ENCODE measurements at places on chromosomes 7 and 10.

- no peak for DNase-seq
Observed at GRCh38 chr7:30896036-30896435, 15.6 kb upstream of the AQP1 start.

DNA sequence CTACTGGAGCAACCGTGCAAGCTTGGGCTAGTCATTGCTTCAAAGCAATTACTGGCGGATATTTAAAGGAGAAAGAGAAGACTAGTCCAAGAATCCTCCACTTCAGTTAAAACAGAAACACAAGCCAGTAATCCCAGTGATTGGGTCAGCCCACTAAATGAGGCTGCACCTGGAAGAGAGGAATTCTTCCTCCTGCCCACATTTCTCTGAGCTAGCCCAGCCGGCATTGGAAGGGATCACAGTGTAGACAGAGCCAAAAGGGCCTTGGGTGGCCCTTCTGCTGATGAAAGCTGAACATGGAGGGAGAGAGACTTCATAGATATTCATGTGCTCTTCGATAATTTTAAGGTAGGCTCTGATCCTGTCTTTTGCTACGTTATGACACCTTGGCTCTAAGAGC lies 228.4 kb downstream of the KIAA1217 start:
- DNase-seq: no peak

DNA sequence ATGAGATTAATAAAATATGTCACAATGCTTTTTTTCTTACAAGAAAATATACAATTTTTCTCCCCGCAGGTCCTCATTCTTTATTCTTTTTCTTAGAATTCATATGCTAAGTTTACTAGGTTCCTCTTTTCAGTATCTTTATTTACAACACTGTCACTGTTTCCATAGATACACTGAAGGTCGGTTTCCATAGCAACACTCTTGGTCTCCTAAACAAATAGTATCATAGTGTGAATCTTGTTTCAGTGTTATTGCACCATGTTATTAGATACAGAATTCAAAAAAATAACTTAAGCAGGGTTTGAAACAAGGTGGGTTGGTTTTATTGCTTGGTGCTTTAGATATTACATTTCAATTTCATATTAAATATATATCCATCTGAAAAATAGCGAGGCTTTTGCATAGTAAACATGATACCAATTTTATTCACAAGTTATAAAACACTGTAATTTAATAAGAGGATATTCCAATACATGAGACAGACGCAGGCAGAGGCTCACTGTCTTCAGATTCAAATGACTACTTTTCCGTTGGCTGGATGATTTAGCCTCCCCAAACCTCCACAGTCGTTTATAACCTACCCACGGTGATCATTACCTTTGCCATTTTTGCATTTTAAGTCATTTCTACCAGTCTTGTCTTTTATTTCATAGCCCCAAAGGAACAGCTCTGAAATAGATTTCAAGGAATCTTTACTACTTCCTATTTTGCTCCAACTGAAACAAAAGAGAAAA lies 88.9 kb upstream of the KLF6 start:
- no peak for DNase-seq

DNA sequence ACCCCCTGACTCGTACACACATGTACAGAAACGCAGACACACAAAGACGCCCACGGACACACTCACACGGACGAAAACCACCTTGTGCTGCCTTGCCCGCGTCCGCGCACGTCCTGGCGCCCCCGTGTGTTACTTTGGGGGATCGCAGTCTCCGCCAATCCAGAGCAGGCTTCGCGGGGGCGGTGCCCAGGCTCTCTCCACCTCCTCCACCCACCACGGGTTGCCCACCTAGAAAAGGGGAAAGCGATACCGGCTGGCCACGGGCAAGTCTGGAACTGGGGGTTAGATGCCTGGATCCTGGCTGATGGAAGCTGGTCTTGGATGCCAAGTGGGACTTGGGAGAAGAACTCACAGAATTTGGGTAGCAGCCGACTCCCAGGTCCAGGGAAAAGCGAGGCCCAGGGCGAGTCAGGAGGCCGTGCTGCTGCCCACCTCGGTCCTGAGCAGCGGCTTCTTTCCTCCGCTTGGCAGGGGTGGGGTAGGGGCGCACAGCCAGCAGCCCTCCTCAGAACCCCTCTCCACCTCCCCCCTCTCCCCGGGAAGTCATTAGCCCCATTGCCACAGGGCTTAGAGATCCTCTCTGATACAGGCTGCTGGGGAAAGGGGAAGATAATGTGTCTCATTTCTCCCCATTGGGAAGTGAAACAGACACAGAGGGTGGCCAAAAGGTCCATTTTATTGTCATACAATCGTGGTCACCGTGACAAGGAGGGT lies 4.6 kb upstream of the VGF start:
- peak; percentile 69 for DNase-seq

GRCh38 chr10:122962405-122962804 lies 8.4 kb upstream of the C10orf88 start:
- DNase-seq: no peak

- DNase-seq: no peak
Observed at GRCh38 chr7:73701357-73701995, 18.0 kb downstream of the STX1A start.

GRCh38 chr7:90613088-90613498 lies 17.0 kb downstream of the CDK14 start:
- no peak for DNase-seq

DNA sequence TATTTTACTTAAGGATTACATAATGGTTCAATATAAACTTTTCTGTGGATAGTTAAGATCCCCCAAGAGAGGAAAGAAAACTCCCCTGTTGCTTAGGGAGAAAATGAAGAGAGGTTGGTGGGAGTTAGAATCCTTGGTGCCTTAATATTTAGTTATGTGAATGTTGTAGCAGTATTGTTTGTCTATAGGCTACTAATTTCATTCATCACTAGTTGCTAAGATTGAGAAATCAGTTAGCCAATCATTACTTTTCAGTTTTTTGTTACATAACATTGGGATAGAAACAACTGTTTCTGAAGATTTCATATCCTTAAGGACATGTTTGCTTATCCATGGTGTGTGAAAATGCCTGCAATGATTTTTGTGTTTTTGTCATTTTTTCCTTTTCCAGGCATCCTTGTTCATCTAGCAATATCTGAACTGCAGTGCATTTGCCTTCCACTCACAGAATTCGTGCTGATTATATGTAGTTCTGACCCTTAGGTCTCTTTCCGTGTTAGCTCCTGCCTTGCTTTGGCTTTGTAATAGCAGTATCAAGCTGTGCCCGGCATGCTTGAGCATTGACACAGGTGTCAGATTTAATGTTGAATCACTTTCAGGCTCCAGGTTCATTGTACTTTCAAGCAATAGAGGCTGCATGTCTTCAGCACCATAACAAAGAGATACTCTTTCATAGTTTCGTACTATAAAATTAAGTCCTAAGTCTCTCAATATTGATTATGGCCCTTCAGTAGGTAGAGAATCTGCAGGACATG lies 85.0 kb downstream of the PODXL start:
- no peak for DNase-seq

- no peak for DNase-seq
Observed at GRCh38 chr10:113695691-113696090, 16.0 kb downstream of the CASP7 start.

DNA sequence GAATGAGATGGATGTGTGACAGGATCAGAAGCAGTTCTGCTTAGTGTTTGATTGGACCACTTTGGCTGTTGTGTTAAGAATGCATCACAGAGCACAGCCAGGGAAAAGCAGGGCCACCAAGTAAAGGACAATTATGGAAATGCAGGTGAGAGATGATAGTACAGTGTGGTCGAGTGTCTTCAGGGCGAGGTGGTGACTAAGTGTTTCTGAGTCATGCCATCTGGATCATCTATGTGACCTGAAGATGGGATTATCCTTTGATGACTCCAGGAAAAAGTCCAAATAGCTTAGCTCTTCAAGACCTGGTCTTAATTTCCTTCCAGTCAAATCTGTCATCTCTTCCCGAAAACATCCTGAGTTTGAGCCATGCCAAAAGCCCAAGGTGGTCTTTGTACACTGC lies 523.2 kb upstream of the IGFBP3 start:
- no peak for DNase-seq

DNA sequence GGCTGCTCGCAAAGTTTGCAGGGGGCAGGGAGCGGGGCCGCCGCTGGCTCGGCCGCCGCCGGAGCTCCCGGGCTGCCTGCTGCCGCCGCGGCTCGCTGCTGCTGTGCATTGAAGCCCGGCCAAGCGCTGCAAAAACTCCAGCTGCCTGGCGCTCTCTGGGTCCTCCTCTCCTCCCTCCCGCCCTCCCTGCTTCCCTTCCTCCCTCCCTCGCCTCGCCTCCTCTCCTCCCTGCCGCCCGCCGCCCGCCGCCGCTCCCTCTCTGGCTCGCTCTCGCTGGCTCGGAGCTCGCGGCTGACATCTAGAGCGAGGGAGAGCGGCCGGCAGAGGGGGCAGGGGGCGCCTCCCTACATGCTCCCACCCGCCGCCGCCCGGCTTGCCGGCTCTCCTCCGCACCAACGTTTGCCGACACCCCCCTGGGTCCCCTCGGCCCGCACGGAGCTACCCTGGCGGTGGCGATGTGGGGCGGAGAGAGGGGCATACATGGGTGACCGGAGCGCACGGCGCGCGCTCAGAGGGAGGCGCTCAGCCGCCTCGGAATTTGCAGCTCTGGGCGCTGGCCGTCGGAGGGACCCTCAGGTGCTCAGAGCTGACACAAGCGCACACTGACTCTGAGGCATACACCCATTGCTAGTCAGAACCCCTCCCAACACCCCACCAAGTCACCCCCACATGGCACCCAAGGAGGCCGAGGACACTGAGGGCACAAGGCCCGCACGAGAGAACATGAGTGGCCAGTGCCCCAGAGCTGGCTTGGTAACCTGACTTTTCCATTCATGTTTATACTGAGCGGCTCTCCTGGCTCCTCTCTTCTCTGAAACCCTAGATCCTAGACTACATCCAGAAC lies 1.2 kb upstream of the PLXNA4 start:
- no peak for DNase-seq

- DNase-seq: no peak
Observed at GRCh38 chr7:36298106-36298505, 91.6 kb upstream of the ANLN start.

DNA sequence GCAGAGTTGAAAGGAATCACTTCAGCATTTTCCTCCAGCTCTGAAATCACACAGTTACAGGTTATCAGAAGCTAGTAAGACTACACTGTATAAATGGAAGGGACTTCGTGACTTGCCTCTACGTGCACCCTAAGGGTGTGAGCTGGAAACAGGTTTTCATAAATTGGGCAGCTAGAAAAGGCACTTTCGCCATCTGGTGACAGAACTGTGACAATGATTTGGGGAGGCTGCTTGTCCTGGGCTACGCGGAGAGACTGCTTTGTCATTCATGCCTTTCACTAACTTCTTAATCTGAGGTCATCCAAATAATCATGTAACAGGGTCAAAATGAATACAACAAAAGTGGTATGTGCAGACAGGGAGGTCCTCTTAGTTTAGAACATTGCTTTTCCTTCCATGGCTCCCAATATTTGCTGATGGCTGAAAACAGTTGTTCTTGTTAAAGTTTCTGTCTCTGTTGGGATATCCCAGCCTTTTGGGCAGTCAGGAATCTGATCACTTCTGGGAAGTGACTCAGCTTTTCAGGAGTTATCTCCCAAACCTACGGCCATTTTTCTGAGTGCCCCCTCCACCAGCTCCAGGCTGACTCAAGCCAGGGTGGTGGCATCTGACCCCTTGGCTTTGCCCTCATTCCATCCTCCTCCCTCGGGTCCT lies 17.8 kb downstream of the VWC2 start:
- DNase-seq: no peak

DNA sequence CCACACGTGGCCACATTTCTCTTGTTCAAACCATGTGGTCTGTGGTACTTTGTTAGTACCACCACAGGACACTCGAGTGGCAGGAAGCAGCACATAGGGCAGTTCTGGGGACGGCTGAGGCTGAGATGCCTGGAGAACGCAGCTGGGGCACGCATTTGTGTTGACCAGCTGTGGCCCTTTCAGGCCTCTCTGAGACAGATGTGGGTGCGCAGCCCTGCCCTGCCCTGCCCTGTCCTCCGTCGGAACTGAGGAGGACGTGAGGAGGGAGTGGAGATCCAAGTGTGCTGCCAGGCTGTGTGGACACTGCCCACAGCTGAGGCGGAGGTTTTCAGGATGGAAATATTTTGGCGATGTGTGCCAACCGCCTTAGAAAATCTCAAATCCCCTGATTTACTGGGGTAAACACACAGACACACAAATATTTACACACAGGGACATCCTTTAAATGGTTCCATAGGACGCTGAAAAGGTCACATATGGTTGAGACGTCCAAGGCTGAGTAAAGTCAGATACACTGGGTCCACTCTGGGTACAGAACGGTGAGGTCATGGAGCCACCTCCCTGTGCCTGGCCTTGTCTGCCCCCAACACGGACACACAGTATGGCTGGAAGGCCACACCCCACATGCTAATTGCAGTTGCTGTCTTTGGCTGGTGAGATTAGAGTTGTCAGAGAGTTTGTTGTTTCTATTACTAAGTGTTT lies 14.8 kb downstream of the BHLHA15 start:
- no peak for DNase-seq

DNA sequence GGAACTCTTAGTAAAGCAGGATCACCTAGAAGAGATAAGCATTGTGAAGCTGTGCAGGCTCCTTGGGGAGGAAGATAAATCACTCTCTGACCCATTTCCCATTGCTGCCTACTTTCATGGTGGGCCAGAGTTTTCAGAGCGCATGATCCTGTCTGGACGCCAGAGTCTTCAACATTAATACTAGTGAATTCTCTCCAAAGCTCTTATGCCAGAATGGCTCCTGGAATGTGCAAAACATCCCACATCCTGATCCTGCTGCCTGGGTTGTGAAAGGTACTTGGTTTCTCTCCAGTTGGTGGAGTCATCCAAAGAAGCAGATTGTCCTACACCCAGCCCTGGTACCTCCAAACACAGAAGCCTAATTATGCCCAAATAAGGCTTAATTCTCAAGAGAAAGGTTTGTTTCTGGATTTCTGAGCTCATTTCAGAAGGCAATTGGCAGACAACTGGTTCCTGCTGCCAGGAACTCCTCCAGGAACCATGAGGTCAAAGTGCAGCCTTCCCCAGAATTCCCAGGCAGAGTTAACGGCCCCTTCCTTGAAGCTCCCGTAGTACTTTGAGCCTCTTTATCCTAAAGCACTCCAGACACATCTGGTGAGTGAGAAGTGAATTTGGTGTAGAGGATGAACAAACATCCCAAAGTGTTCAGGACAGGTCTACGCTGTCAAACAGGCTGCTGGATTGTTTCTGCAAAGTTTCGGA lies 495.2 kb downstream of the PLXNA4 start:
- DNase-seq: no peak

DNA sequence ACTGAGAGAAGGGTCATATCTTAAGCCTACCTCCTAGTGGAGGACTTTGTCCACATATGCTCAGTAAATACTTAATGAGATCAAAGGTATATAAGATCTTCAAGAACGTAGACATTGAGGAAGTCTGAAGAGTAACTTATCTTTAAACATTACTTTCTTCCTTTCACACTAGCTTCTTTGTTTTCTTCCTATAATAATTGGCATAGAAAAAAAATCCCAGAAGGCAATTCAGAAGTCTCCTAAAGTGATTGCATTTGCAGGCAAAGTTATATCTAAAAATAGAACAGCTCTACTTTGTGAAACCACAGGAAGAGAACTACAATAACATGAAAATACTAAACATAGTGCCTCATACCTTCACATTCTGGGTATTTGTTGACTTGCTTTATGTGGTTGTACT lies 150.4 kb downstream of the PPP1R3A start:
- no peak for DNase-seq

GRCh38 chr7:1639071-1639470 lies 31.0 kb upstream of the ELFN1 start:
- no peak for DNase-seq

Data from activated CD4-positive, alpha-beta T cell treated with anti-CD3 and anti-CD28 coated beads for 1 hour (primary cell).